ENCODE measurements at places on chromosomes 6 and 20. TPM values are rescaled to one million over a fixed set of nuclear protein-coding genes. Genes with fewer than 3 reads are reported as not detected.

- no peak for DNase-seq
Observed at GRCh38 chr6:28634411-28634760, 108.7 kb downstream of the GPX5 start.

The EFCAB8 gene
- 1.5 TPM for total RNA-seq

The BMP6 gene
- 2.2 TPM for total RNA-seq

The LST1 gene
- total RNA-seq = 2.6 TPM

GRCh38 chr20:53568351-53568750 lies 25.3 kb downstream of the ZNF217 start:
- DNase-seq = no peak

GRCh38 chr6:38215225-38215624 lies 395.7 kb downstream of the ZFAND3 start:
- DNase-seq = no peak

The OR2B6 gene
- not detected for total RNA-seq

The REM1 gene
- 7.2 TPM for total RNA-seq

DNA sequence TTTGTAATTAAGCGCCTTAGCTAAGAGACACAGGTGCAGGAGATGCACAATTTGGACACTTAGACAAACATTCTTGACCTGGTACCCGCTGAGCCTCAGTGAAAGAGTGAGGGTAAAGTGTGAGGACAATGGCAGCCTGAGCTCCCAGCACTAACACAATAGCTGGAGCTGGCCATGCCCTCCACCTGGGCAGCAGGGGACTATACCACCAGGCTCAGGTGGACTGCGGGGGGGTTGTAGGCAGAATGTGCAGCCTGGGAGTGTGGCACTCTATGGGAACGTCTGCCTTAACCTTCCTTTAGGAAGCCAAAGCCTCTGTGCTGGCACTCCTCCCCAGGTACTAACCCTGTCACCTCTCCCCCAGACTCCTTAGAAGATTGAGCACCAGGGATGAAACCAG lies 23.6 kb downstream of the PRKN start:
- no peak for DNase-seq

GRCh38 chr6:5762561-5762968 lies 244.2 kb downstream of the NRN1 start:
- DNase-seq = peak; percentile 66

GRCh38 chr6:165292657-165293056 lies 16.7 kb downstream of the C6orf118 start:
- no peak for DNase-seq

DNA sequence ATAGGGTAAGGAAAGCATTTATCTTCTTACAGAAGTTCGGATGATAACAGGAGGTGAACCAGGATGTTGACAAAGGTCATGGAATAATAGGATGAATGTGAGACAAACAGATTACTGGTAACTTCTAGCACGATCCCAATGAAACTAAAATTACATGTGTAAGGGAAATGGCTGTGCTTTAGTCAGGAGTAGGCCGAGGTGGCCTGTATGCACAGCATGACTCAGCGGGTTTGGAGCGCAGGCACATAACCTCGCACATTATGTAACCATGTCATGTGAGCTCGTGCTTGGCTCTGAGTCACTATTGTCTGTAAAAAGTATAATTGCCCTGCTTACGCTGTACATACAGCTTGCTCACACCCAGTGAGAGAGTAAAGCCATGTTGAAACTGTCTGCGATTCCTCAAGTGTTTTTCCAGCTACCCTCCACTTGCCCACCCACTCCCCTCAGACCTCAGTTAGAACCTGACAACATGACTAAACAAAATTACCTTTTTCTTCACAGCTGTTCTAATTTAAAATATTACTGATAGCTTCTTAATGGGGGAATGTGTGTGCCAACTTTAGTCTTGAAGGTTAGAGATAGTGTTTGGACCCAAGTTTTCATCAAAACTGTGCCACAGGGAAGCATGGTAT lies 8.2 kb downstream of the CYB5R4 start:
- DNase-seq = no peak

DNA sequence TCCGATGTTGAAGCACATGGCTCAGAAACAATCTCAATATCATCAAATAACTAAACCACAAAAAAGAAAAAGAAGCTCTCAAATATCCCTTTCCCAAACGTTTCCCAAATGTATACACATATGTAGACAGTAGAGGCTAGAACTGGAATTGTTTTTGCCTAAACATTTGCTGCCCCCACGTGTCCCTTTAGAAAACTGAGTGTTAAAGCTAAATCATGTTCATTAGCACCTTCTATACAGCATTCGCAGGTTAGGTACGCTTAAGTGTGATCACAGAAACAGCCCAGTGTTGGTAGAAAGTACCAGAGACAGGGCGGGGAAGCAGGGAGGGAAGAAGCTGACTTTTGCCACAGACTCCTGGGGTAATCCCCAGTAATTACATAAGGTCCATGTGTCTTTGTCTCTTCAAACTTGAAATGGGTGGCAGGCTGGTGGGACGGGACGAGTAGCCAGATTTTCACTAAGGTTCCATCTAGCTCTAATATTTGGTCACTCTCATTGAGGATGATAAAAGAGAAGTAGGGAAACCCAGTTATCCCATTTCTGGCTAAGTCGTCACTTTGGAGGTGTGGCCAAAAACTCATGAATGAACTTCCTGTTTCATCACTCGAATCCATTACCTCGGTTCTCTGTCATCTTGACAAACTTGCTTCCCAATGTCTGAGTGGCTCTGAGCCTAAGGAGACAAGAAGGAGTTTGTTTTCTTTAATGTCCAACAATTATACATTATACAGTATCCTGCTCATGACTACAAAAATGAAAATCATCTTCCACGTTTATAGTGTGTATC lies 15.0 kb upstream of the TFAP2A start:
- DNase-seq = no peak

DNA sequence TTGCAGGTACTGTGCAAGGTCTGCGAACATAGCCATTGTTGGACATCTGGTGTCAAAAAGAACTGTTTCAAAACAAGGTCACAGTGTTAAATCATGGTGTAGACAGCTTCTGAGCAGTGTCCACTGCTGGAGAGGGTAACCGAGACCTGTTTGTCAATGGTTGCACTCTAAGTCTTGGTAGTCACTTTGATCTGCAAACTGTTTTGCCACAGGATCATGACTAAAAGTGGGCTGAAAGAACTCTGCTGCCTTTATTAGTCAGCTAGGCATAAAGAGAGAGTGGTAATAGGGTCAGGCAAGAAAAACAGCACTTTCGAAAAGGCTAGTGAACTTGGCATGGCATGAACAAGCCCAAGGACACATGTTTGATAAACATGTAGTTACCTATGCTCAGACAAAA lies 552.3 kb upstream of the CITED2 start:
- no peak for DNase-seq

- DNase-seq = peak; percentile 13
Observed at GRCh38 chr20:58006346-58007316, 221.8 kb downstream of the ANKRD60 start.

DNA sequence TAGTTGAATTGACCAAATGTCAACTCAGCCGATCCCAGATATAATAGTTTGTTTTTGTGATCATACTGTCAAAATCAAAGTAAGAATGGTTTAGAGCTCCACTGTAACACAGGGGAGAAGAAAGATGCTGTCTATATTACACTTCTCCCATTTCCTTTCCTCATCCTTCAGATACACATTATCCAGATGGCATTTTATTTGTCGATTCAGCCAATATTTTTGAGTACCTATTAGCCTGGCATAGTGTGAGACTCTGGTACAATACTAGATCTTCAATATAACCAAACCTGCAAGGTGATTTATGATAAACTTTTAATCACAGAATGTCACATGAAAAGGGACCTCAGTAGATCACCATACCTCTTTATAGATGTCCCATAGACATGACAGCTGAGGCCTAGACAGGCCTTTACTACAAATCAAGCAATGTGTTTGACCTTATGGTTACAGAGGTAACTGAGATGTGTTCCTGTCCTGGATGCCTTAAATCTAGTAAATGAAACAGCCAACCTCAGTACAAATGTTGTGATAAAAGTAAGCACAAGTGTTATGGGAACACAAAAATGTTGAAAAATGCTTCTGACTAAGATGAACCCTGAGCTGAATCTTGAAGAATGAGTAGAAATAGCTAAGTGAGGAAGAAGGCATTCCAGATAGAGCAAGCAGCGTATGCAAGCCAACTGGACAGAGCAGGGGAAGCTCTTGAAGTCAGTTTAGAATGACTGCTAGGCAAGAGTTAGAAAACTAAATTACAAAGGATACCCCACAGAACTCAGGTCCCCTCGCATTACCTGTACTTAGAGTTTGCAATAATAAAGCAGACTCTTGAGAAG lies 1.9 kb downstream of the FBXO9 start:
- no peak for DNase-seq

The SPTLC3 gene
- total RNA-seq = 0.51 TPM

DNA sequence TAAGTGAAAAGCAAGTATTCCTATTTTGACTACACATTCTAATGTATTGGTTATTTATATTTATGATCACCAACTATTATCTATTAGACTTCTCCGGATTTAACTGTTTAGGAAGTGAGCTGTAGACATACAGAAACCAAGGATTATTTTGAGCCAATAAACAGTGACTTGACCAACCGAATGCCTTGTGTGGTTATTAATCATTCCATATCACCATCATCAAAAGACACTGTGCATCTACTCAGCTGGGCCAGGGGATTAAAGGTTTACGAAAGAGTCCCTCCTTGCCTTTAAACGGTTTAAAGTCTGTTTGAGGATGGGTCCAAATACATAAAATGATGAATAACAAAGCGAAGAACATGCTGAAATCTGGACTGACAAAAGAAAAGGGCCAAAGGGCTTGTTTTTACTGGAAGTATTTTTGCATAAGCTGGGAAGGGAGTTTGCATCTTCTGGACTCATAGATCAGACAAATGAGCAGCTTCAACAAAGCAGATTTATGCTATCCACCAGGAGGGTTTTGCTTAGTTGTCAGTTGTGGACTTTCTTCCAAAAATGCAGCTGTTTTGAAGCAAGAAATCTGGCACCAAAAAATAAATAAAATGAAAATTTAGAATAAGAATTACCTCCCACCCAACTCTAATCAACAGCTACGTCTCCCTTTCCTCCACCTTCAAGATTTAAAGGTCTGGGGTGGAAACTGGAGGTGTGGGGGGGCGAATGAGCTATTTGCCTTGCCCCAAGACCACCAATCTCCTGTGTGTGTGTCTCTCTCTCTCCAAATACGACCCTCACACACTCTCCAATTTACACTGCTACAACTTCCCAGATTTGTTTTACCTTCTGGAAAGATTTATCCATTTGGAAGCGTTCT lies 33.6 kb upstream of the ID4 start:
- no peak for DNase-seq

GRCh38 chr20:49385465-49385864 lies 97.0 kb downstream of the KCNB1 start:
- DNase-seq = no peak

DNA sequence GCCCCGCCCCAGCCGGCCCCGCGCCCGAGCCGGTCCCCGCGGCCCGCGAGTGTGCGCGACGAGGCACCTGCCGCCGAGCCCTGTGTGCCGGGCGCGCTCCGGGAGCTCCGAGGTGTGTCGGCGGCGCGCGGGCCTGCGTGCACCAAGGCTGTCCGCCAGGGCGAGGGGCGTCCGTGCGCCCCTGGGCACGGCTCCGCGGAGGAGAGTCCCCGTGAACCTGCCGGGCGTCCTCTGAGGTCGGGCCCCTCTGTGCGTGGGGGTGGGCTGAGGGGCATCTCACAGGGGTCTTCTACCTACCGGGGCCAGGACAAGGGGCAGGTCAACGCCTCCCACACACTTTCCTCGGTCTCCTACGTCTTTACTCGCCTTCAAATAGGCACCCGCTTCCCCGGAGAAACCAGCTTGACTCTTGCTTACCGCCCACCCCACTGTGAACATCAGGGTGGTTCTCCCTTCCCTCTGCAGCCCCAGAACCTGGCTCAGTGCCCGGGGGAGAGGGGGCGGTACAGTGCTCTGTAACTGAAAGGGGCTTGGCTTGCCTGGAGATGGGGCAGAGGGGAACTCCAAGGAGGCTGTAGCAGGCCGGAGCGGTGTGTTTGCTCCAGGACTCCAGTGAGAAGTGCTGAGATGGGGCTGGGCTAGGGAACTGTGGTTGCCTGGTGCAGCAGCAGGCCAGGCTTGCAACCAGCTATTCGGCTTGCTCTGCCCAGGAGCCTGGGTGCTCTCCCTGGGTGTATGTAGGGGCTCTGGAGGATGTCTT lies at the start of gene SAMD10:
Gene SAMD10, minus strand, starts transcription at position 86 of the 760 bp plus-strand sequence. CDS start 175 bp downstream, outside the sequence.
- peak; percentile 33 for DNase-seq

DNA sequence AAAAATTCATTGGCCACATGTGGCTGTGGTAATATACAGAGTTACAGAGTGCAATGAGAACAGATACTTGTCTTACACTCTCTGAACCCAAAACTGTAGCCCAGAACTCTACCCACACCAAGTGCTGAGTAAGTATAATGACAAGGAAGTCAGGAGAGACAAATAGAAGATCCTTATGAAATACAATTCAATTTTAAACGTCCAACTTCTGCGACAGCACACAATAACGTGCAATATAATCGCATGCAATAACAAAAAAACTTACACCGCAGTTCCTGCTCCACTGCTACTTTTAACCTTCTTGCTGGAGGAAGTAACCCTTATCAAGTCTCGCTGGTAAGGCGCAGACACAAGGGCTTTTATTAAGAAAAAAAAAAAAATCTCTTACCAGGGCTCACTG lies 881 bp downstream of the SFT2D1 start:
- DNase-seq = no peak

- DNase-seq = no peak
Observed at GRCh38 chr20:36261389-36262105, 25.3 kb downstream of the AAR2 start.

- no peak for DNase-seq
Observed at GRCh38 chr6:137802408-137803182, 64.5 kb upstream of the TNFAIP3 start.

The LY6G6D gene
- 2.0 TPM for total RNA-seq

GRCh38 chr6:148984531-148985056 lies 237.8 kb downstream of the UST start:
- DNase-seq = no peak

- DNase-seq = no peak
Observed at GRCh38 chr20:20455926-20456325, 88.0 kb downstream of the INSM1 start.

DNA sequence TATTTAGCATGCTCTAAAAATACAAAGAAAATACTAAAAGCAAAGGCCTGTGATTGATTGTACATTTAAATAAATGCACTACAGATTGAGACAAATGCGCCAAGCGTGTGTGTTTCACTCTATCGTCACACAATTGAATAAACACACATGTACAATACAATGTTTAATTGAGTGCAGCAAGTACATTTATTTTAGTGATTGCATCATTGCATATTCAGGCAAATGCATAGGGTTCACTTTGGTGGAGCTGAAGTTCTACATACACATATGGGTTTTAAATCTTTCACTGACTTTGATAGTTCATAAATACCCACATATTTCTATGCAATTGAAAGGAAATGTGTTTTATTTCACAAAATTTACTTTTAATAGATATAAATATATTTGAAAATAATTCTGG lies 750.6 kb upstream of the MMS22L start:
- DNase-seq = no peak

The RFX6 gene
- not detected for total RNA-seq

GRCh38 chr6:7414811-7415210 lies 25.2 kb downstream of the RIOK1 start:
- DNase-seq = no peak

DNA sequence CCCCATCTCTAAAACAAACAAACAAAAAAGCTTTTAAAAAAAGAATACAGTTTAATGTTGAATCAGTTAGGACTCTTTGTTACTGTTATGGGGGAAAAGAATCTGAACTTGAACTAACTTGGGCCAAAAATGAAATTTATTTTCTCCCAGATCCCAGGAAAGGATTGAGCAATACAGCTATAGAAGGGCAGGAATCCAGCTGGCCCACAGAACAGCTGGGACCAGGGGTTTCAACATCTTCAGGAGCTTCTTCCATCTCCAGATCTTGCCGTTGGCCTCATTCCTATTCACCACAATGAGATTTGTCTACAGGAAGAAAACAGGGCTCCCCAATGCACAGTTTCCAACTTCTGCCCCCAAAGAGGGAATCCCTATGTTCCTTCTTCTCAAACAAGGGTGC lies 43.2 kb upstream of the AKAP12 start:
- peak; percentile 85 for DNase-seq
